ENCODE measurements at places on chromosomes 7 and 10.

DNA sequence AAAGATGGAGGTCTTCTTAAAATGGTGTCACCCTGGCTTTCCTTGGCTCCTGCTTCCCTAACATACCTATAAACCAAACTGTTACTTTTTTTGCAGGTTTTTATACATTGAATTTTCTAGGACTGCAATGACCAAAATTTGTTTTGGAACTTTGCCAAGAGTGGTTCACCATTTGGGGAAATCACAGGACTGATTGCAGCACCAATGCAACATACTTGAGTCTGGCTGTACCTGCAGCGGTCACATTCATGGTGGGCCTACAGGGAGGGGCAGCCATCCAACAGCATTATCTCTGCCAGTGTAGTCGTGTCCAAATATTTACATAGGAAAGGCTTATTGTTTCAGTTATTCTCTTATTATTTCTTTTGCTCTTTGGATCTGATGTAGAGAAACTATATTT, 69.0 kb downstream of the HACD1 start:
- no peak for DNase-seq

DNA sequence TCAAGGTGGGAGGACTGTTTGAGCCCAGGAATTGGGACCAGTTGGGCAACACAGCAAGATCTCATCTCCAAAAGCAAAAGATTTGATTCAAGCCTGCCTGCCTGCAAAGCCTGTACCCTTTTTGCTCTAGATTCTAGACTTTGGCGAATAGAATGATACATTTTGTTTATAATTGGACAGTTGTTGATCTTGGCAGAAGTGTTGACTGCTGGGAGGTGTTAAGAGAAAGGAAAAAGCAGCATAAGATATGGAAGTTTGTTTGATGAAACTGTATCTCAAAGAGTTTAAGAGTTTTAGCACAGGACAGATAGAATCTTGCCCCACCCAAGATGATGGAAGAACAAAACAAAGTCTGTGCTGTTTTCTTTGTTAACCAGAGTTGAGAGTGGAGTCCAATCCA, 224.1 kb downstream of the AUTS2 start:
- no peak for DNase-seq

GRCh38 chr7:2245883-2246675, 4.1 kb downstream of the NUDT1 start:
- DNase-seq, result no peak

GRCh38 chr10:129389194-129389593, 77.8 kb upstream of the MGMT start:
- DNase-seq, result no peak

GRCh38 chr10:45592432-45592831, 80.1 kb downstream of the ZFAND4 start:
- DNase-seq, result no peak

DNA sequence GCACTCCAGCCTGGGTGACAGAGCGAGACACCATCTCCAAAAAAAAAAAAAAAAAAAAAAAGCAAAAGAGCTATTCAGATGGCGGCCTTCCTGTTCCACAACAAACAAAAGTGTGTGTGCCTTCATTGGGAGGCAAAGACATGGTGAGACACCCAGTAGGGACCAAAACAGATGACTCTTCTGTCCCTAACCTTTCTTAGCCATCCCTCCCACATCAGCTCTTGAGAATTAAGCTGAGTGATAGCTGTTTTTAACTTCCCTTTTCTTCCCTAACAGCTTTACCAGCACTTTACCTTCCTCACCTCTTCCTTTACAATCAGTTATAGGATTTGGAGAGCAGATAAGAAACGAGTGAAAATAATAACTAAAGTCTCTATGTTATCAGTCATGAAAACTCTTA, 48.2 kb downstream of the ARMH3 start:
- DNase-seq, result no peak

All from stimulated activated CD4-positive, alpha-beta T cell treated with anti-CD3 and anti-CD28 coated beads, Interleukin-4, amount 100 ng/mL, for 24 hours (primary cell).